ENCODE measurements at places on chromosomes 2 and 18.

GRCh38 chr18:21315741-21316197, 73.7 kb downstream of the GREB1L start:
- no peak for DNase-seq

DNA sequence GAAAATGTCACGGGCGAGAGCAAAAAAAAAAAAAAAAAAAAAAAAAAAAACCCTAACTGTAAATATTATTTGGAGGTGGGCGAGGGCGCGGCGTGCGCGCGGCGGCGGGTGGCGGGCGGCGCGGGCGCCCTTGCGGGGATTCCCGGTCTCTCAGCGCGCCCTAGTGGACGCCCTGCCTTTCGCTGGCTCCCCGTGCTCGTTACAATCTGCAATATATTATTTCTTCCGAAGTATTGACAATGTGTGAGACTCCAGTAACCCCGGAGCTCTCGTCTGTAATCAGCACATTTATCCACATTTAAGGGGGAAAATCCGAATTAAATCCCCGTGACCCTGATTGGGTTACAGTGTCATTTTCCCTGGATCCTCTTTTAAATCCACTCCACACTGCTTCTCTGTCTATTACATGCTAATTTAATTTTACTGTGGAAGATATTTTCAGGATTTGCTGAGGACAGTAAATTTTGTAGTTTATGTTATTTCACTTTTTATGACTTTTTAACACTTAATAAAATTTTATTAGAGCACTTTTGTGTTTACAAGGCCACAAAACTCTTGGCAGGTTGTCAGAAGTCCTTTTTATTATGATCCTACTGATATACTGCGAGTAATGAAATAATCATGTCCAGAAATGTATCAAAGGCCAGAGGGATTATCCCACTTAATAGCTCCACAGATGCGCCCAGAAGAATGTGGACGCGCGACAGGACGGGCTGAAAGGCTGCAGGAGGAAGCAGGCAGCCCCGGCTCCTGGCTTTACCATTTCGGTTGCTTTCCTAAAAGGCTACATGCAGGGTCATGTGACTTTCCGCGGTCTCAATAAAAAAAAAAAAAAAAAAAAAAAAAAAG, 369.1 kb downstream of the MTX2 start:
- DNase-seq = peak; percentile 58

- peak; percentile 87 for DNase-seq
Observed at GRCh38 chr2:240136013-240136670, at the start of gene COPS9. COPS9 (minus strand) TSS chr2:240136305; CDS start chr2:240136284, 21 bp downstream.

DNA sequence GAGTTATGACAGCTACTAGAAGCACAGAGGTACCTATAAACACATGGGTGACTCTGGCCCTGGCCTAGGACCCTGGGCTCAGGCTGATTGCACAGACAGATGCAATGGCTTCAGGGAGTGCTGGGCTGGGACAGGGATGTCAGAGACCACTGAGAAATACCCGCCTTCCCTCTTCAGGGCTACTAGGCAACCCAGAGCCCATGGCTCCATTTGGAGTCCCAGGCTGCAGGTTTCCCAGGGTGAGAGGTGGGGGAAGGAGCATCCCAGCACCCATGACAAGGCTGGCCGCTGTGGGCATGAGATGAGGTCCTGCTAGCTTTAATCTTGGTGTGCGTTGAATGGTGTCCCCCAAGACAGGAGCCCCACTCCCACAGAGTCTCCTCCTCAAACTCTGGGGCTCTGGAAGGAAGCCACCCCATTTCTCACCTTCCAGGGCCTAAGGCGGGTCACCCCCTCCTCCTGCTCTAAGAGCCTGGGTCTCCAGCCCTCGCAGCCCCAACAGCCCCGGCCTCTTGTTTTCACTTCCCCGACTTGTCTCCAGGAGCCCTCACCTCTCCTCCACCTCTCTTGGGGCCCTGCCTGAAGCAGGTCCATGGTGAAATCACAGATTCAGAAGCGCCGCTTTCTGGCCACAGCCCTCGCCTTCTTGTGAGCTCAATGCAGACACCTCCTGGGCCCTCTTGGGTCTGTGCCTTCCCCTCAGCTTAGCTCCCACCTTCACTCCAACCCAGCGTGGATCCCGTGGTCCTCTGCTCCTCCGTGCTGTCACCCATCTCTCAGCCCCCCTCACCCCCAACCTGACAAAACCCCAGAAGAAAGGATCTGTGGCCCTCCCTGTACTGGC, 41.4 kb downstream of the EMX1 start:
- DNase-seq = no peak

DNA sequence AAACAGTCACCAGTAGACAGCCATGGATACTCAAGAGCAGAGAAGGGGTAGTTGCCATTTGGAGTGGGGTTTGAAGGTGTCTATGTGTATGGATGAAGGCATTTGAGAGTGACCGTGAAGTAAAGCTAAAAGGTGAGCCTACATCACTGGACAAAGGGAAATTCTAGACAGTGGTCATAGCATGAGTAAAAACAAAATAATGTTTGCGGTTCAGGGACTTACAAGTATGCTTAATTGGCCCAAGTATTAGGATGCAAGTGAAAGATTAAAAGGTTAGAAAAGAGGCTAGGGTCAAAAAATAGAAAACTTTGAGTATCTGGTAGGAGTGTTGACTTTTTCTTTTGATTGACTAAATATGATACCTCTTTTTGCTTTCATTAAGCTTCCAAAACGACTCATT, 238.1 kb upstream of the SLC8A1 start:
- DNase-seq = no peak

- no peak for DNase-seq
Observed at GRCh38 chr2:213234641-213235040, 49.6 kb upstream of the SPAG16 start.

DNA sequence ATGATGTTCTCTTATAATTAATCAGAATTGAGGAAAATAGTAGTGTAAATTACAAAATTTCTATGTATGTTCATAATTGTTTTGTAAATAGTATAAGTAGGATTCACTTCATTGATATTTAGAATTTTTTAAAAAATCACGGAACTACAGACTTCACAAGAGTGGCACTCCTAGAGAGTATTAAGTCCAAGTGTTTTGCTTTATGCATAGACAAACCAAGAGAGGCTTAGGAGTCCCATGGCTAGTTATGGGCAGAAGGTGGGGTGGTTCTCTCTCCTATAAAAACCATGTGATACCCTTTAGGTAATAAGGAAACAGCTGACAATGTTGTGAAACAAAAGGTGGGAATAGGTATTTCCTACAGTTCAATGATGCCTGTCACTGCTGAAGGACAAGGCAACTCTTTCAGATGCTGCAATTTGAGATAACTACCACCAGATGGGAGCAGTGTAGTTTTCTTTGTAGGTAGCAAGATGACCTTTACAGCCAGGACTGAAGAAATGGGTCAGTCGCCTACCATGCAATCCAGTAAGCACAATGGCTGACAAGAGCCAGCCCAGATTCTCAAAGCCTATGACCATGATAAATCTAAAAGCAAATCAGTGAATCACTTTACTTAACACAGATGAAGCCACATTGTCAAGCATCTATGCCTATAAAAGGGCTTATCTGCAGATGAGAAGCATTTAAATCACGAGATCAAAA, 83.9 kb downstream of the AAK1 start:
- no peak for DNase-seq
